ENCODE measurements at places on chromosomes 3 and 15.

GRCh38 chr3:191783024-191783423 lies 322.1 kb downstream of the PYDC2 start:
- no peak for DNase-seq

DNA sequence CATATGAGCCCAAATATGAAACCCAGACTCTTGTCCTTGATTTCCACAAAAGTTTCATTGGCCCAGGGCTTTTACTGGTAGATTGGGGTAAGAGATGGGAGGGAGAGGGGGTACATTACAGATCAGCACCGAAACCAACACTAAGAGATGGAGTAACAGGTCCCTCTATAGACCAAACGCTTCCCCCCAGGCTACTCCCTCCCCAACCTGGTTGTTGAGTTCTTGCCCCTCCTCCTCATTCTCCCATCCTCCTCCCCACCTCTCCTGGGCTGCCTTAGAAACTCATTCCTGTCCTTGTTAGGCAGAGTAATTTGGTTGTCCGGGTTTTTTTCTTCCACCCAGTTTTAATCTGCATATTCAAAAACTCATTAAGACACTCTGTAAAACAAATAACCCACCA lies 74.1 kb downstream of the MESD start:
- DNase-seq, result no peak

DNA sequence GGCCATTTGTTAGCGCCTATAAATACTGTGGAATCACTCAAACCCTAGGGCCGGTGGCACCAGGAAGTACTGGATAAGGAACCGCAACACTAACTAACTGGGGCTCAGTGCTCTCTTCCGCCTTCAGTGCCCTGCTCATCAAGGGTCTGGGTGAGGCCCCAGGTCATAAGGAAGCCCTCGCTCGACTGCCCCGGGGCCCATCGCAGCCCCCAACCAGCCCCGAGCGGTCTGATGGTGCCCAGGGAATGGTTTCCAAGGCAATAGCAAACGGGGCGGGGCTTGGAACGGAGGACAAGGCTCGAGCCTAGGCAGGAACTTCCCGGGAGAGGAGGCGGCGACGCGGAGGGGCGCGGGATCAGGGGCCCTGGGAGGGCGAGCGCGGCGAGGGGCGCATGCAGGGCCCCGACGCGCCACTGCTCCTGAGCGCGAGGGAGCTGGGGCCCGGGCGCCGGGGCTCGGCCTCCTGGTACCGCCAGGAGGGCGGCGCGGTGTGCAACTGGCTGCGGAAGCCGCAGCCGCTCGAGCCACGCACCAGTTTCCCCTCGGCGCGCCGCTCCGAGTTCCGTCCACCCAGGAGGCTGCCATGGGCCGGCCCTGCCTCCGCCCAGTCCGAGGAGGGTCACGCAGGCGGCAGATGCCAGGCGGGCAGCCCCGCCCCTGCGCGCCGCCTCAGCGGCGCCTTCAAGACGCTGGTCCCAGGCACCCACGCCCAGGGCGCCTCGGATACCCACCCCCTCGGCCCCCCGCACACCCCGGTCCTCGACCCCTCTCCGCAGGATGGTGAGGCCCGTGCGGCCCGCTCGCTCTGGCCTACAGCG lies at the start of gene TTLL3:
TSS of gene TTLL3 (plus strand) at position 648 of the 818 bp plus-strand sequence. CDS start 400 bp downstream, outside the sequence.
- DNase-seq, result peak; percentile 41

DNA sequence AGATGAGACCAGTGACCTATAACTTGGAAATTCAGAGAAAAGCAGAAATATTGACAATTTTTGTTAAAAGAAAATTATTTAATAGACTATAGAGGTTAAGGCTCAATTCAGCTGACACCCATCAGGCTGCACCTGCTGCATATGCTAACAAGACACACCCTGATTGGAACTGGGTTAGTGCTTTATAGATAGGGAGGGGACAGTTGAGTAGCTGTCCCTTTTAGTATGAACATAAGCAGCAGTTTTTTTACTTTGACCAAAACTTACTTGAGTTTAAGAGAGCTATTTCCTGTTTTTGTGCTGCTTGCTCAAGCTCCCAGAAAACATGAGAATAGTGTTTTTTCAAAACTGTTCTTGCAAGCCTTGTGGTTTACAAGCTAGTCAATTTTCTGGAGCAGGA lies 292.6 kb downstream of the LRRC3B start:
- DNase-seq, result no peak

DNA sequence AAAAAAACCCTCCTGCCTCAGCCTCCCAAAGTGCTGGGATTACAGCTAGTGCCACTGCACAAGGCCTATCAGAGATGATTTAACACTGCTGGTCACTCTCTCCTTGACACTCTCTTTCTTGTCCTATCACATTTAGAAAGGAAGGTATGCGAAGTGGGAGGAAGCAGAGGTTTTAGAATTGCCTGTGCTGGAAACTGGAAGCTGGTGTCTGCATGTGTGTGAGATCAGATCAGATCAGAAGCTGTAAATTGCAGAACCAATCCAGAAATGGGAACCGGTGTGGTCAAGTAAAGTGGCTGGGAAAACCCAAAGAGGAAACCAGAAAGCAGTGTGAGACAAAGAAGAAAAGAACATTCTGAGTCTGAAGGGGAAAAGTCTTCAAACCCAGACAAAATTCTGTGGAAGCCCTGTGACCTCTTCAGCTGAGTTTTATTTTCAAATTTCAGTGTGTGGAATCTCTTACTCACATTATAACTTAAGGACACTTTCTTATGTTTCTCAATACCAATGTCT lies 2.8 kb downstream of the EFHB start:
- no peak for DNase-seq

DNA sequence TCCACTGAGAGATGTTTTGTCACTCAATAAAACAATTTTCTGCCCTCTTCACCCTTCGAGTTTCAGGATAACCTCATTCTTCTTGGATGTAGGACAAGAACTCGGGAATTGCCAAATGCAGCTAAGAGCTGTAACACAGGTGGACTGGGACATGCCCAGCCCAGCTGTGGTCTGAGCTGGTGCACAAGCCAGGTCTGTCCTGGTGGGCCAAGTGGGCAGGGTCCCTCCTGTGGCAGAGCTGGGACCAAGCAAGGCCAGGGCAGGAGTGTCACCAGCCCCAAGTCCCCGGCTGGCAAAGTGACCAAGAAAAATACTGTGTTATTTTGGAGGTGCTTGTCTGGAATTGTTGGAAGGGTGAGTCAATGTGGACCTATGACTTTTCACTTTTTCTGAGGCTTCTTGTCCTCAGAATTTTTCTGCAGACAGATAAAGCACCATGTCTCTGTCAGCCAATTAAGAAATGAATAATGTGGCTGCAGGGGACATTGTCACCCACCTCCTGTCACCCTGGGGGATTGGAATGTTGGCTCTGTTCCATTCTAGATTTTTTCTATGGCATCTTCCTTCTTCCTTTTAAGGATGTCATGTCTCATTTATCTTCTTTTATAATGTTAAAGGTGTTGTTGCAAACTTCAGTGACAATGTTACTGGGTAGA lies 645.2 kb upstream of the EPHA6 start:
- no peak for DNase-seq

GRCh38 chr3:23096041-23096440 lies 107.1 kb upstream of the UBE2E2 start:
- no peak for DNase-seq

DNA sequence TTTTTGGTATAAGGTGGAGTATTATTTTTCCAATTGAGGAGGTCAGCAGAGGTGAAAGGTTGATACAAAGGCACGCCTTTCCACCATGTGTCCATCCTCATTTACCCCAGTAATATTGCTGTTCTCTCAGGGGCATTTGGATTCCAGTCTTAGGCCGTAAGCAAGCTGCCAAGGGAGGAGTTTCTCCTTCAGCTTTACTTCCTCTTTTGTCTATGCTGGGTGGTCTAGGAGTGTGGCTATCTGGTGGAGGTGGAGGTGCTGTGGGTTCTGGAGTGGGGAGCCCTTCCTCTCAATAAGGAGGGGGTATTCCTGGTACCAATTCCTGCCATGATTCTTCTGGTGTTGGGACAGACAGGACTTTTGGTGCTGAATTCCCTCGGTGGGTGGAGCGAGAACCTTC lies 340.6 kb downstream of the KCNH8 start:
- DNase-seq, result no peak

- DNase-seq, result no peak
Measured at GRCh38 chr15:78107471-78107870, 15.1 kb downstream of the SH2D7 start.

- DNase-seq, result no peak
Measured at GRCh38 chr3:137770066-137770834, 6.1 kb downstream of the SOX14 start.

DNA sequence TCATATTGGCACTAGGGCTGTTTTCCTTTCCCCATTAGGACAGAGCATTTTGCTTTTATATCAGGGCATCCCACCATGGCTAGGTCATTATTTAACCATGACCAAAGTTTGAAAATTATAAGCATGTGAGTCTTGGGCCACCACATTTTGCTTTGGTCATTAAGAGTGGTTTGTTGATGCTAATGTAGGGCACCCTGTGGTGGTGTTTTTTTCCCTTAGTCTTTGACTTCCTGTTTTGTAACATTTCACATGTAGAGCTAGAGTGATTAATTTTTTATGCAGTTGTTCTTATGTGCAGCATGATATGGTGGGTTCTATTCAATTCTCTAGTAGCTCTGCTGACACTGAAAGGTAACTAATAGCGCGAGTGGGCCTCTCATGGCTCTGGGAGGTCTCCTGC lies 249.6 kb upstream of the ROBO1 start:
- no peak for DNase-seq

DNA sequence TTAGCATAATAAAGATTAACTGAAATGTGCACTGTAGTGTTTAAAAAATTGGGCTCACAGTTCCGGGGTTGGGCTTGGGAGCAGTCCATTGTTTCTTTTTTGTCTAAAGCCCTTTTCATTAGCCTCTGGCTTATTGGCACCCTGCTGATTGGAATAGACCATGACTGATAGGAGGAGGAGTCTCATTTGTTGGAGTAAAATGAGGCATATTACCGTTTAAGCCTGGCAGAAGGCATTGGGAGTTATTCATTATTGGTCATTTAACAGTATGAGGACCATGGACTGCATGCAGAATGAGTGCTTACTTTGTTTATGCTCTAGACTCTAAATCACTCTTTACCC lies 139.0 kb upstream of the CGNL1 start:
- no peak for DNase-seq

GRCh38 chr15:38197553-38197952 lies 55.1 kb upstream of the SPRED1 start:
- no peak for DNase-seq

GRCh38 chr3:192435241-192435640 lies 292.1 kb downstream of the FGF12 start:
- DNase-seq, result no peak

All from NCI-H1092 (cell line).